ENCODE measurements at places on chromosomes 5 and 9.

DNA sequence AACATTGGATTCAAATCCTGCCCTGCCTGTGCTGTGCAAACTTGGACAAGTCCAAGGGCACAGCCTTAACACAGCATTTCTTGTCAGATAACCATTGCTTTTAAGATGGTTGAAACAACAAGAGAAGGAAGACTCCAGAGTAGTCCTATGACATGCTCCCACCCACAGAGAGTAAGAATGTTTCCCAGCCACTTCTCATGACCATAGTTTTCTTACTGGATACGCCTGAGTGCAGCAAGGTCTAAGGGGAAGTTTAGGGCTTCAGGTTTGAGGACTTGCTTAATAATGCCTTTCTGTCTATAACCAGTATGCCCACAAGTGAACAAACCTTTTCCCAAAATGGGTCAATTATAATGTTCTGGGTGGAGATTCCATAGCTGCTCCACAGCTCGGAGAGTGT lies 126.4 kb downstream of the SLF1 start:
- DNase-seq: no peak

DNA sequence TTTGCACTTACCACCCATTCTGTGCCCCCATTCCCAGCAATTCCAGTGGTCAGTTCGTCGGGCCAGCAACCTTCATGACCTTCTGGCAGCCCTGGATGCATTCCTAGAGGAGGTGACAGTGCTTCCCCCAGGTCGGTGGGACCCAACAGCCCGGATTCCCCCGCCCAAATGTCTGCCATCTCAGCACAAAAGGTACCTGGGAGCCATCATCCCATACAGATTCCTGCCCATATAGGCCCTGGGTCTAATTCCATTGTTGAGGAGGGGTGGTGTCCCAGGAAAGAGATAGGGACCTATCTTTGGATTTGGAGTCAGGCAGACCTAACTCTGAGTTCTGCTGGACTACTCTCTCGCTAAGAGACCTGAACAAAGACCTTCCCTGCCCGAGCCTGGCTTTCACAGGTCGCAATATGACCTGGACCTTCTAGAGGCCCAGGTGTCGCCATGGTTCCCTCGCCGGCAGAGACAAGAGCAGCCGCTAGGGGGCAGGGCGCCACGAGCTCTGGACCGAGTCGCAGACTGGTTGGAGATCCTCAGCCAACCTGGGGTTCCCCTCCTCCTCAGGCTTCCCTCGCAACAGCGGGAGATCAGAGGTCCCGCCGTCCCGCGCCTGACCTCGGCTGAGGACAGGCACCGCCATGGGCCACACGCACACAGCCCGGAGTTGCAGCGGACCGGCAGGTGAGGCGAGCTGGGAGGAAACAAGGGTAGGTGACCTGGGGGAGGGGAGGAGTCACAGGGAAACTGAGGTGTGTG lies 3.1 kb downstream of the SLC4A9 start:
- peak; percentile 79 for DNase-seq

- DNase-seq: no peak
Measured at GRCh38 chr5:44051591-44051990, 337.6 kb downstream of the FGF10 start.

GRCh38 chr5:35430381-35431162 lies 187.1 kb upstream of the SPEF2 start:
- DNase-seq: no peak

- DNase-seq: peak; percentile 14
Measured at GRCh38 chr9:38417003-38417945, 7.0 kb downstream of the IGFBPL1 start.

DNA sequence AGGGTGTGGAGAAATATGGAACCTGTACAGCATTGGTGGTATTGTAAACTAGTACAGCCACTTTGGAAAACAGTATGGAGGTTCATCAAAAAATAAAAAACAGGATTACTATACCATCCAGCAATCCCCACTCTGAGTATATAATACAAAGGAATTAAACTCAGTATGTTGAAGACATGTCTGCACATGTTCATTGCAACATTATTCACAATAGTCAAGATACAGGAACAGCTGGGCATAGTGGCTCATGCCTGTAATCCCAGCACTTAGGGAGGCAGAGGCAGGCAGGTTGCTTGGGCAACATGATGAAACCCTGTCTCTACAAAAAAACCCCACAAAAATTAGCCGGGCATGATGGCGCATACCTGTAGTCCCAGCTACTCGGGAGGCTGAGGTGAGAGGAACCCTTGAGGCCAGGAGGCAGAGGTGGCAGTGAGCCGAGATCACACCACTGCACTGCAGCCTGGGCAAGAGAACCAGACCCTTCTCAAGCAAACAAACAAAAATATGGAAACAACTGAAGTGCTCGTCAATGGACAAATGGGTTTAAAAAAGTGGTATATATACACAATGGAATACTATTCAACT lies 63.6 kb downstream of the TMEM174 start:
- no peak for DNase-seq

DNA sequence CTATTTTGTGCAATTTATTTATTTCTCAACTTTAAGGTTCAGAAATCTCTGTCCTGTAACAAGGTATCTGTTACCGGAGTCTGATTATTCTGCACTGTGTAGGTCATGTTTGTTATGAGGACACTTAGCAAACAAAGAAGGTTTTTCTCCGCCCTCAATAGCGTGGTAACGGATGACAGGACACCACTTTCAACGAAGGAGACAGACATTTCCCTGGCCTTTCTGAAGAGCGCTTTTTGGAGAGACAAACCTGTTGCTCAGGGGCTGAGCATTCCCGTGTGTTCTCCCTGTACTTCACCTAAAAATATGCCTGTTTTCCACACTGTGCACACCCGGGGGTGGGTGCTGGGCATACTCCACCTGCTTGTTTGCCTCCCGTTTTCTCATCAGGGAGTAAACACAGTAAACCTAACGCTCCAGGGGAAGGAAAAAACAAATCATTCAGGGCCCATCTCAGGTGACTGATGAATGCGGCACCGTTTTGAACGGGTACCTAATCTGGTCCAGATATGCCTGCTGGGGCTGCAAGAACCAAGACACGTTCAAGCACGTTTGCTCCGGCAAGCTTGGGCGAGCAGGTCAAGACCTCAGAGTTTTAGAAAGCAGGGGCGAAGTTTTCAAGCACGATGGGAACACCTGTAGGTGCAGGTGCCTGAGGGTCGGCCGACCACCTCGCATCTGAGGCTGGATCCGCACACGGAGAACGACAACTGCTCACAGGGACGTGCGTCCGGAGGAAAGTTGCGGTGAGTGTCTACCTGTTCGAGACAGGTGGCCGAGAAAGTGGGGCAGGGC lies 859 bp downstream of the RETREG1 start:
- DNase-seq: peak; percentile 6

All from activated T-helper 1 cell treated with anti-CD3 and anti-CD28 coated beads, Interleukin-12 subunit alpha, Interleukin-12 subunit beta, Interleukin-2, Interleukin-4 antibody, amounts not matched to agents 30 ng/mL and 10 ng/mL and 1 ng/mL, durations not matched to agents 14 hours and 24 hours and 36 hours (primary cell).